Left renal cortex interstitium (tissue), 4 donors: ENCODE measurements at places on chromosomes 16 and 17.

DNA sequence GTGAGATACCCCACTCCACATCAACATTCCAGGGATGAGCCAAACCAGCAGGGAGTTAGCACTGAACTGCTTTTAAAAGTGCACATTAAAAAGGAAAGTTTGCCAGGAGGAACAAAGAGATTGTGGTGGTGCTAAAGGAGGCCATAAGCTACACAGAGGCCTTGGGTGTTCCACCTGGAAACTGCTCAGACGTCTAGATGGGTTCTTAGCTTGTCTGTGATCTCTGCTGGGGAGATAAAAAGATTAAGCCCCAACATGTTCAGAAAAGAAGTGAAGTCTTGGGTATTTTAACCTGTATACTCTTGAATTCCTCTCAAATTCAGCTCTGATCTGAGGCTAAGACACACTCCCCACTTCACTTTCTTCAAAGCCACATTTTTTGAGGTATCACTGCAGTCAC is 10.4 kb downstream of the HAS3 start:
- no peak for DNase-seq

GRCh38 chr16:23974223-23974622 is 138.4 kb downstream of the PRKCB start:
- DNase-seq = peak; percentile 21

GRCh38 chr17:77968788-77969187 is 10.3 kb downstream of the TNRC6C start:
- no peak for DNase-seq

GRCh38 chr16:64440421-64440831 is 681.4 kb downstream of the CDH11 start:
- DNase-seq = no peak

GRCh38 chr16:25184771-25185170 is 32.0 kb upstream of the AQP8 start:
- DNase-seq = no peak

DNA sequence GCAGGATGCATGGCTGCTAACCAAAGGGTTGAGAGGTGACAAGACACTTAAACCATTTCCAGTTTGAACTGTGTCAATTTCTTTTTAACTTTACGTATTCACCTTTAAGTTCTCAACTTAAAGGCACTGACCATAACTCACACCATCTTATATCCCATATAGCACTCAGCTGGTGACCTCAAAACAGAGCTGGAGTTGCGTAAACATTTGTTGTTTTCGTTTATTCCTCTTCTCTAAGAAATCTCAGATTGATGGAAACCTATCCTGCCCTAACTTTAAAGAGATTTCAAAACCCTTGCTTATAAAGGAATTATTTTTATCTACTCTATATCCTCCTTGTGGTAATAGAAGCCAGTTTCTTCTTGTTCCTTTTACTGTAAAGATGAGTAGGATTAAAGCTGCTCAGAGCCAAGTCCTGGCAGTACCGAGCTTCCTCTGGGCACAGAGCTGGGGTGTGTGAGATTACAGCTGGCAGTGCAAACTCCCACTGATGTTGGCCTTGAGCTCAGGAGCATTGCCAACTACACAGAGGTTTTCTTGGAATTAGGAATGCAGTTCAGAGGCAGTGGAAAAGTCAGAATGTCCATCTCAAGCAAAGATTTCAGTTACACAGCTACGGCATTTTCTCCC is 1.3 kb downstream of the KCTD2 start:
- no peak for DNase-seq

GRCh38 chr17:72162569-72162968 is 41.7 kb downstream of the SOX9 start:
- no peak for DNase-seq

- no peak for DNase-seq
Observed at GRCh38 chr16:54923055-54923473, 7.6 kb upstream of the IRX5 start.

GRCh38 chr17:55889271-55889670 is 138.4 kb downstream of the PCTP start:
- no peak for DNase-seq

- DNase-seq = peak; percentile 61
Observed at GRCh38 chr16:50665128-50665878, 15.8 kb downstream of the SNX20 start.

GRCh38 chr16:50879873-50880695 is 138.2 kb downstream of the CYLD start:
- no peak for DNase-seq

DNA sequence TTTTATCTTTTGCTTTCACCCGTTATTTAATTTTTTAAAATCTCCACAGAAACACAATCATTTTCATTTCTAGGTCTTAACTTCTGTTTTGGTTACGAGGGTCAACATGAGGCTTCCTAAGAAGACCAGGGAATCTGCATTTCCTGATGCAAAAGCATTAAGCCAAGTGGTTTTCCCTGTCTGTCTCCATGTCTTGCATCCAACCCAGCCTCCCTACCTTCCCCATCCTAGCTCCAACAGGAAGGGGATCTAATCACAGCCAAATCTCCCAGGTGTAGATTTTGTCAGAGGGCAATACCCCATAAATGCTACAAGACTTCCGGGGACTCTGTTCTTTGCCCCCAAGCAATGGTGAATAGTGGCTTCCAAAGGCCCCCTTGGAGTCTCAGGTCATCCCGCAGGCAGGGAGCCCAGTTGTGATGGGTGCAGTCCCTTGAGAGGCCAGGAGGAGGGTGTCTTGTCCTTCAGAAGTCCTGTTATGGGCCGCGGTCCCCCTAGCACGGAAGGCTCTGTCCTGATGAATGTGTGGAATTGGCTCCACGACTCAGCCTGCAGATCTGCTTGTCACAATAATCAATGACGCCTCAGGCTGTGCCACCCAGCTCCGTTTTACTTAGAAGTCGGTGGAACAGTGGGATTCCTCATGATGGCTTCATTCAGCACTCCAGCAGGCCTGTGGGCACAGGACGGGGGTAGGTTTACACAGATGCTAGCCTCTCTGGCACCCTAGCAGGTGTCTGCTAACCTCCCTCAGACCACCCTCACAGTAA is 141.1 kb downstream of the RGS9 start:
- no peak for DNase-seq

DNA sequence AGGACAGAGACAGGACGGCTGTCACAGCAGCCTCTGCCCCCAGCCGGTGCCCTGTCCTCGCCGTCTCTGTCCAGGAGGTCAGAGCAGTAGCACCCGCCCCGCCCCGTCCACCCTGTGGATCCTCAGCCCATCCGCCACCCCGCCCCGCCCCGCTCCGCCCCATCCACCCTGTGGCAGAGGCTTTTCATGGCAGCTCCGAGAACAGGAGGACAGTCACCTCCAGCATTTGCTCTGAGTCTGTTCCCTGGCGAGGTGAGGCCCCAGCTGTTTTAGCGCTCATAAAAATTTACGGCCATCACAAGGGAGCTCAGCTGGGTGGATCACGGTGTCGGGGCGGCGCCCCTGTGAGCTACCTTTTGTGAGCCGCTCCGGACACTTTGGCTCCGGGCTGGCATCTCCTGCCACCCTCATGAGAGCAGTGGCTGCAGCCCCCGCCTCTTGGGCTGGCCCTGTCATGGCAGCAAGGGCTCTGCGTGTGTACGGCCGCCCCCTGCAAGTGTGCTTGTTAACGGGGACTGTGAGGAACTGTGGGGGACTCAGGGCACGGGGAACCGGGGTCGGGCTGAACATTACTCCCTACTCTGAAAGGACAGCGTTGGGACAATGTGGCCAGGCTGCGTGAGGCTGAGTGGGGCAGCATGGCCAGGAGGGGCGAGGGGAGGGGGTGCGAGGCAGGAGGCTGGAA is 32.3 kb upstream of the GNG13 start:
- no peak for DNase-seq

GRCh38 chr17:48283411-48283810 is 146.6 kb downstream of the SKAP1 start:
- DNase-seq = no peak

DNA sequence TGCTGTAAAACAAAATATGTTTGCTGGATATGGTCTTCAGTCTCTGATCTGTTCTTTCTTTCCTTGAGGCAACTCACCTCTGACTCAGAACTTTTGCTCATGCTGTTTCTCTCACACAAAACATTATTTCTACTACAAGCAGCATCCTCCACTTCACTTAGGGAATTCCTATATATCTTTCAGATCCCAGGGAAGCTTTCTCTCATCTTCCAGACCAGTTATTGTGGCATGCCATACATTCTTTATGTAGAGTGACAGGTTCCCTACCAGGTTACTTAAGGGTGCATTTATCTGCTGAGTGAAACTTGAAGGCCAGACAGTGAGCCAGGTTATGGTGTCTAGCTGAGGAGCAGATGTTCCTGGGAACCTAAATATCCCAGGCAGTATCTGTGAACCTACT is 1226.0 kb downstream of the CDH8 start:
- DNase-seq = no peak

DNA sequence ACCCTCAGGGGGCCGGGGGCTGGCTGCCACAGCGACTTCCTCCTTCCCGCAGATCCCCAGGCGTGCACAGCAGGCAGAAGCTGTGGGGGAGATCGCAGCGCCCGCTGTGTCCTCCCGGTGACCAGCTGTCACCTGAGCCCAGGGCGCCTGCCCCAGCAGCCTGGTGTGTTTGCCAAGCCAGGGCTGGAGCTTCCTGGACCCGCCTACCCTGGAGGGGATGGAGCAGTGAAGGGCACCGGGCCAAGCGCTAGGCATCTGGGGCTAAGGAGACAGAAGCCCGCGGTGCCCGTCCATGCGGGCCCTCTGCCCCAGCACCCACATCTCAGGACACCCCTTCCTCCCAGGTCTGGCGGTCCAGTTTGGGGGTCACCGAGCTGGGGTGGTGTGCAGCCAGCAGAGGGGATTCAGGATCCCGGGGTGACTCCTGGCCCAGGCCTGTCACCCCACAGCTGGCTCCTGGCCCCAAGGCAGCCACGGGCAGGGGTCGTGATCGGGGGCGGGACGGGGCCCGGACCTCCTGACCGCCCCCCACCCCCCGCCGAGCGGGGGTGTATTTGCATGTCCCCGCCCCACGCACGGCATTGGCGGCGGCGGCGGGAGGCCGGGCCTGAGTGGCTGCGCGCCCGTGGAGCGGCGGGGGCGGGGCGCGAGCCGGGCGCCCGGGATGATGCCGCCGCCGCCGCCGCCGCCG is at the start of gene RAB26:
Gene RAB26 (plus strand): TSS at position 645 of the 691 bp plus-strand sequence. CDS start 159 bp downstream, outside the sequence.
- DNase-seq = no peak

DNA sequence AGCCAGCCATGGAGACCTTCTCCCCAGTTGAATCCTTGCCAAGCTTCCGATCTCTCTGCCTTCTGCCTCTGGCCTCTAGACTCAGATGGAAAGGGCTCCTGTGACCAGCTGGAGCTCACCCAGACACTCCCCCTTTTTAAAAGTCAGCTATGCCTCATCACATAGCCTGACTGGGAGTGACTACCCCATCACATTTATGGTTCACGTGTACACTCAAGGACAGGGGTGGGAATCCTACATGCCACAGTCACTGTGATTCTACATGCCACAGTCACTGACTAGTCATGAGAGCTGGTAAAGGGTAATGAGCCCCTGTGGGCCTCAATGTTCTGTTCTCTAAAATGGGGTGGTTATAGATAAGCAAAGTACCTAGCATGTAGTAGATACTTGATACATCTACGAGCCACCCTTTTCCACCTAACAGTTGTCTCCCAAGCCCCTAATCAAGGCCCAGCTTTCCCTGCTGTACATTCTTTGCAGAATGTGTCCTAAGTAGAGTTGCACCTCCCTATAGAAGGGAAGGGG is 85.1 kb downstream of the RGS9 start:
- DNase-seq = no peak

DNA sequence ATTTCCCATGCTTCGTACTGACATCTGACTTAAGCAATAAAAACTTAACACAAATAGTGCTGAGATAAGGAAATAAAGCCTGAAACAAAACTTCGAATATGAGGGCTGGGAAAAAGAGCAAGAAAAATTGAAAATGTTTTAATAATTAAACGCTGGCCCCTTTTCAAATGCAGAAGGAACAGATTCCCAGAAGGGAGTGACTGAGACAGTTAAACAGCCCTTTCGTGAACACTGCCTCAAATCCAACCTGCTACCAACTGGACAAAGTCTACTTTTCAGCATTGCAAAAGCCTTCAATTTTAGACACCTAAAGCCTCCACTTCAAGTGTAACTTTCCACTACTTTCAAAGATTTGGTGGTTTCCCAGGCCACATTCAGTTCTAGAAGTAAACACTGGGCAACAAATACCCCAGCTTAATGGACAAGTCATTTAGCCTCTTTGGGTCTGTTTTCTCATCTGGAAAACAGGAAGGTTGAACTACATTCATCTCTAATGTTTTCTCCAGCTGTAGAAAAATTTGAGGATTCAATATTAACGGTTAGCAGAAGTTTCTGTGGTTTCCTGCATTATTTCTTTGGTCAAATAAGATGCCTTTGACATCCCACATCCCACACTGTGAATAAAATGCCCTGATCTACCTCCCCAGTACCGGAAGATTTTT is 11.8 kb downstream of the RFFL start:
- no peak for DNase-seq

DNA sequence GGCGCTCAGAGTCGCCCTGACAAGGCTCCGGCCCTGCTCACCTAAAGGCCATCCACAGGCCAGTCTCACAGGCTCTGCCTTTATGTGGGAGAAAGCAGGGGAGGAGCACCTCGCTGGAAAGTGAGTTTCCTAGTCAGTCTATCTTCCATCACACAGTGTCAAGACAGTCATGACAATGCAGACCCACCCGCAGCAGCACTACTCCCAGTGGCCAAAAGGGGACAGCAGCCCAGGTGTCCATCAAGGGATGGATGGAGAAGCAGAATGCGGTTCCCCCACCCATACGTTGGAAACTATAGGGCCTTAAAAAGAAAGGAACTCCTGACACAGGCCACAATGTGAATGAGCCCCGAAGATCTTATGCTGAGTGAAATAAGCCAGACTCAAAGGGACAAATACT is 226.8 kb downstream of the ENGASE start:
- no peak for DNase-seq

- DNase-seq = no peak
Observed at GRCh38 chr17:80783971-80784370, 207.7 kb upstream of the CHMP6 start.

DNA sequence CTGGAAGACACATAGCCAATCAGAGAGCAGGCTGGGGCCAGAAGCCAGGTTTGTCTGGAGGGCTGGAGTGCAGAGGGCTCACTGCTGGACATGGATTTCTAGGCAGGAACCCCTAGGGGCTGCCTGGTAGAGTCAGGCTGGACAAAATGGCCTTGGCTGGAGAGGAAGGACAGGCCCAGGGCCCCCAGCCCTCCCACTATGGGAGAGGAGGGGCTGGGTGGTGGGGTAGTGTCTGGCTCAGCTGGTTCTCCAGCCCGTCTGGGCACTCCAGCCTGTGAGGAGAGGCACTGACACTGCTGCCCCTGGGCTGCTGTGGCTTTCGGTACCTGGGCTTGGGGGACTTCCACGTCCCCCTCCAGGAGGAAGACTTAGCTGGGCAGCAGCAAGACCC is 21.7 kb upstream of the DOK4 start:
- no peak for DNase-seq

GRCh38 chr17:49117587-49118230 is 14.9 kb upstream of the B4GALNT2 start:
- DNase-seq = no peak

DNA sequence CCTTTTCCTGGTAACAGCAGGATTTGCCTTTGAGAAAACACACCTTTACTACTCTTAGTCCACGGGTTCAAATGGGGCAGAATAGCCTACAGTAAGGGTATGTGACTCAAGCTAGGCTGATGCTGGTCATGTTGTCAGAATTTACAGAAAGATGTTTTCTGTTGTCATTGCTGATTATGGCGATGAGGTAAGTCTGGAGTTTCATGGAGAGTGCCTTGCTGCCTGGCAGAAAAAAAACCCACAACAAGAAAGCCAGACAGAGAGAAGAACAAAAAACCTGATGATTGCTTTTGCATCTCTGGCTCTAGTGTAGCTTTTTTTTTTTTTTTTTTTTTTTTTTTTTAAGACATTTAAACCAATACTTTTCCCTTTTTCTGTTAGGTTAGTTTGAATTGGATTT is 47.9 kb downstream of the SLC6A4 start:
- no peak for DNase-seq
